Activated T-cell treated with anti-CD3 and anti-CD28 coated beads for 4 hours (primary cell): ENCODE measurements at places on chromosomes 5 and 9.

GRCh38 chr5:132785365-132785764 lies 8.3 kb upstream of the SEPTIN8 start:
- no peak for DNase-seq

DNA sequence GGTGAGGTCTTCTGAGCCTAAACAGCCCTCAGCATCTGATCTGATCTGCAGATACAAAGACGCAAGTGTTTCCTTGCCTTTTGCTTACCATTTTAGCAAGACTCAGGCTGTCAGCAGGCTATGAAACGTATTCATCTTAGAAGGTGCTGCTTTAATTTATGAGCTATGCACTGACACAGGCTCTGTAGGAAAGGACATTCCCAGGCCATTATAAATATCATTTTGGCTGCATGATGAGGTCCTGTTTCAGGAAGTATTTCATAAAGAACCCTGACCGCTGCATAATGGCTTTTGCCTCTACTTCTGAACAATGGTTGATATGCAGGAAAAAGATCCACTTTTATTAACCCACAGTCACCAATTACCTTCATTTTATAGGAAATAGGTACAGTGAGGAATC lies 98.4 kb upstream of the CAST start:
- no peak for DNase-seq

GRCh38 chr5:73451224-73452130 lies 2.9 kb upstream of the FOXD1 start:
- DNase-seq: peak; percentile 44

- no peak for DNase-seq
Measured at GRCh38 chr5:135533794-135534193, 2.0 kb downstream of the NEUROG1 start.

DNA sequence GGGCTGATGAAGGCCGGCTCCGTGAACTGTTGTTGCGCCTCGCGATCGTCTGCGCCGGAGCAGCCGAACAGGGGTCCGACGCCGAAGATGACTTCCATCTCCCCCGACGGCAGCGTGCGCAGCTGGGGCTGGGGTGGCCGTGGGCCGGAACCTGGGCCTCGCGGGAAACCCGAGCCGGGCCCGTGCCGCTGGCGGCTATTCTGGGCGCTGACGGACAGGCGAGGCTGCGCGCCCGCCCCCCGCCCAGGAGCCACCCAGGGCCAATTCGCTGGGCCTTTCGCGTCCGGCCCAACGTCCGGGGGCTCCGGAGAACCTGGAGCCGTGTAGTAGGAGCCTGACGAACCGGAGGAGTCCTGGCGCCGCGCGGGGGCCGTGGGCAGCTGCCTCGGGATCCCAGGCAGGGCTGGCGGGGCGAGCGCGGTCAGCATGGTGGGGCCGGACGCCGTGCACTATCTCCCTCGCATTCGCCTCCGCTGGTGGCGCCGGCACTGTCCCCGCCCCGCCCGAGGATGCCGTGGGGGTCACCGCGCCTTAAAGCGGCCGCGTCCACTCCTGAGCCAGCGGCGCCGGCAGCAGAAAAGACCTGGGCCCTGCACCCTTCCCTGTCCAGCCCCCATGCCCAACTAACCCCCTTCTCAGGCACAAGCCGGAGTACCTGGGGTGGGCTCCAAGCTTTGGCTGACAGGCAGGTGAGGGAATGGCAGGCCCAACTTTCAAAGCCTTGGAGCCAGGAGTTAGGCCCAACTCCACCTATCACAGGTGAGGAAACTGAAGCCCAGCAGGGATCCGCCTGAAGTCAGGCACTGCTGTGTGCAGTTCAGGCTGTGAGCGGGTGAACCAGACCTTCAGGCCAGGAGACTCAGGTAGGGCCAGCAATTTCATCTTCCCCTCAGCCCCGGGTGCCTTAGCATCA lies at the start of gene PROB1:
PROB1 (minus strand) TSS at position 451 of the 913 bp plus-strand sequence; CDS start at position 428, 23 bp downstream.
- DNase-seq: no peak

DNA sequence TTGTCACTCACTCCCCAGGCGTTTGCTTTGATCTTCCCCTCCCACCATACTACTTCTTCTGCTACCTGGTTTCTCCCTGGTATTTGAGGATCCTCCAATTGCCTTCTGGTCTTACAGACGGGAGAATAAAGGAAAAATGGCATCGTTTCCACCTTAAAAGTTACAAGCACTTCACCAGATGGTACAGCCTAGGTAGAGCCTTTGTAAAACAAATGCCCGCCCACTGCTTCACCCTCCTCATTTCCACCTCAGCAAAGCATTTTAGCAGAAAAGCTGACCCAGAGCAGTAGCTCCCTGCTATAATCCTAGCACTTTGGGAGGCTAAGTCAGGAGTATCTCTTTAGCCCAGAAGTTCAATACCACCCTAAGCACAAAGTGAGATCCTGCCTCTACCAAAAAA lies 5.1 kb upstream of the ANXA2R start:
- no peak for DNase-seq

DNA sequence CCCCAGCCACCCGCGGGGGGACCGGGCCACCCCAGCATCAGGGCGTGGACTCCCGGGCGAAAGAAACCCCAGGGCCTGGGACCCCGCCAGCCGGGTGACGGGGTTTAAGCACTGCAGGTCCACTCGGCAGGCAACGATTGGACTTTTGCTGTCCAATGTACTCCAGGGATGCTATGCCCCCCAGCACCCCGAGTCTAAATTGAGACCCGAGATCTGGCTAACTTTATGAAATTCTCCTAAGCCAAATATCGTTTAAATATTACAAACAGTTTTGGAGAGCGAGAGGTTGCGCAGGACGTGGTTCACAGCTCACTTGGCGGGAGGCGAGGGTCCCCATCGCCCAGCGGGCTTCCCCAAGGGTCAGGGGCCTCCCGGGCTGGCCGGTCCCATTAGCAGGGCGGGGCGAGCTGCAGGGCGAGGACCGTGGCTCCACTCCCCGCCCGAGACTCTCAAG lies 384 bp upstream of the MRPS2 start:
- DNase-seq: peak; percentile 7

GRCh38 chr5:91007780-91008402 lies 375.2 kb downstream of the ARRDC3 start:
- DNase-seq: no peak

- DNase-seq: no peak
Measured at GRCh38 chr5:150353032-150353675, 4.3 kb upstream of the TCOF1 start.

GRCh38 chr5:93433422-93433821 lies 147.6 kb downstream of the NR2F1-AS1 start:
- no peak for DNase-seq

- no peak for DNase-seq
Measured at GRCh38 chr5:6829150-6829784, 116.0 kb downstream of the TENT4A start.

DNA sequence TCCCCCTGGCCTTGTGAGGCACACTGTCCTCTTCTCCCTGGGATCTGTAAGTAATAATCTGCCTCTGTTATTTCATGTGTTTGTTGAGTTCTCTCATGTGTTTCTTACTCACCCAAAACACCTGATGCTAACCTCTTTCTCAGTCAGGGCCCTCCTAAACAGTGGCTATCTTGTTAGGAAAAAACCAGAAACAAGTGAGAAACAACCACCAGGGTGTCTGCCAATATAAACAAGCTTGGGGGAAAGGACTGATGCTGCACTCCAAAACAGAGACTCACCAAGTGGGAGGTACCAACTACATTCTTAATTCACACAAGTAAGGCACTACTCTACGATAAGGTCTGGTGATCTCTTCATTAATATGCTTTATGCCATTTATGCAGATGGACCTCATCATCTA lies 564.4 kb downstream of the SEMA5A start:
- DNase-seq: no peak

GRCh38 chr9:123089790-123090189 lies 56.3 kb downstream of the GPR21 start:
- DNase-seq: no peak

DNA sequence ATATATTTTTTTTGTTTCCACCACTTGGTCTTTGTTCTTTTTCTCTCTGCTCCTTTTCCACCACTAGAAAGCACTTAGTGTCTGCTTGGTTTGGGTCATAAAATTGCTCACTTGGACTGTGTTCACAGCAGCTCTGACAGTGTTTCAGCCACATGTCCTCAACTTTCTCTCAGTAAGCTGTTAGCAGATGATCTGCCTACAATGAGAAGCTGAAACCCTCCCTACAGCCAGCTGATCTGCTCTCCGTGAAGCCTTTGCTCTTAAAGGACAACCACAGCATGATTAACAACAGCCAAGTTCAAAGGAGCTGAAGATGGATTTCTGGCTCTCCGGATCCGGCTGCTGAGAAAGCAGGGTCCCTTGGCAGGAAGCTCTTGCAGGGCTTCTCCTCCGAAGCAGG lies 31.6 kb downstream of the PRLR start:
- DNase-seq: no peak

- no peak for DNase-seq
Measured at GRCh38 chr9:126330536-126330935, 3.9 kb downstream of the MVB12B start.
